ENCODE measurements at places on chromosomes 4 and X. TPM values are rescaled to one million over a fixed set of nuclear protein-coding genes. Genes with fewer than 3 reads are reported as not detected.

GRCh38 chr4:100360211-100360610, 157.6 kb downstream of the EMCN start:
- no peaks in the 10 kb centered on the region for H3K36me3 ChIP-seq
- H3K4me3 ChIP-seq: no peak overlapping the region
- peaks cover 14% of the 10 kb centered on the region for H3K4me1 ChIP-seq

GRCh38 chrX:133183806-133184205, 34.3 kb downstream of the TFDP3 start:
- H3K4me3 ChIP-seq: no peak overlapping the region
- H3K36me3 ChIP-seq: no peaks in the 10 kb centered on the region
- no peak overlapping the region for H3K27ac ChIP-seq
- no peaks in the 10 kb centered on the region for H3K4me1 ChIP-seq
- no peaks in the 10 kb centered on the region for H3K27me3 ChIP-seq

GRCh38 chr4:186946682-186947294, 223.1 kb upstream of the FAT1 start:
- H3K4me3 ChIP-seq: no peak overlapping the region
- no peaks in the 10 kb centered on the region for H3K36me3 ChIP-seq

DNA sequence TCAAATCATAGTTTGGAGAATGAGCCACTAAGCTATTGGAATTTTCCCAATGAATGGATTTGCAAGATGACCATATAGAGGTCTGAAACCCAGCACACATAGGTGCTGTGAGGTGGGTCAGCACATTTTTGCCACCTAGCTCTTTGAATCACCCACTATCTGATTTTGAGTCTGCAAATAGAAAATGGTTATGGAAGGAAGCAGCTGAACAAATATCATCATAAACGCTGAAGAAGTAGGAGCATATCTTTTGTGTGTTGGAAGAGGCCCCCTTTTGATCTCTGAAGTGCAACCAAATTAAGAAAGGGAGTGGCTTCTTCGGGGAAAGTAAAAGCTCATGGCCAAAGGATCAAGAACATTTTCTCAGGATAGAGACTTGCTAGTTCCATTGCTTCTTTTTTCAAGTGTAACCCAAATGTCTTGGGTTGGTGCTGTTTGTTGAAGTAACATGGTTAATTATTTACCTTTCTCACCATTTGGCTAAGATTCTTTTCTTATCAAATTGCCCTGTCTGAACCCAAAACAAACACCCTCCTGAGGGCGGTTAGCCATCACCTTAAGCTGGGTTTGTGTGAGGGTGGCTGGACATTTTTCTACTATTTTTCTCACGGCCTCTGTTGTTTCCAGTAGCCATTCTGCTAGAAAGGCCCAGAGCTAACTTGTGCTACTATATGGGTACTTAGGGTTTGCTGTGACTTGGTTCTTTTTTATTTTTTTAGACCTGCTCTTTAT, 18.4 kb upstream of the SORBS2 start:
- H3K4me1 ChIP-seq: 0 out of 2 replicates have a peak, but pooled peaks cover 3% of the 10 kb centered on the region
- no peak overlapping the region for H3K27ac ChIP-seq
- H3K36me3 ChIP-seq: no peaks in the 10 kb centered on the region
- H3K4me3 ChIP-seq: no peak overlapping the region
- no peak for DNase-seq
- H3K27me3 ChIP-seq: no peaks in the 10 kb centered on the region

GRCh38 chrX:136292656-136293055, 8.1 kb upstream of the ADGRG4 start:
- no peak overlapping the region for H3K4me3 ChIP-seq
- no peaks in the 10 kb centered on the region for H3K27me3 ChIP-seq
- no peaks in the 10 kb centered on the region for H3K36me3 ChIP-seq
- DNase-seq: no peak
- no peak overlapping the region for H3K27ac ChIP-seq

DNA sequence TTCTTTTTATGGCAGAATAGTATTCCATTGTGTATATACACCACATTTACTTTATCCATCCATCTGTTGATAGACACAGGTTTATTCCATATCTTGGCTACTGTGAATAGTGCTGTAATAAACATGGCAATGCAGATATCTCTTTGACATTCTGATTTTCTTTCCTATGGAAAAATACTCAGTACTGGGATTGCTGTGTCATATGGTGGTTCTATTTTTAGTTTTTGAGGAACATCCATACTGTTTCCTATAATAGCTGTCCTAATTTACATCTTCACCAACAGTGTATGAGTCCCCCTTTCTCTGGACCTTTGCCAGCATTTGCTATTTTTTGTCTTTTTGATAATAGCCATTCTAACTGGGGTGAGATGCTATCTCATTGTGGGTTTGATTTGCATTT, 73.5 kb downstream of the GPAT3 start:
- H3K27ac ChIP-seq: no peak overlapping the region
- H3K4me3 ChIP-seq: no peak overlapping the region
- DNase-seq: no peak
- no peaks in the 10 kb centered on the region for H3K36me3 ChIP-seq

DNA sequence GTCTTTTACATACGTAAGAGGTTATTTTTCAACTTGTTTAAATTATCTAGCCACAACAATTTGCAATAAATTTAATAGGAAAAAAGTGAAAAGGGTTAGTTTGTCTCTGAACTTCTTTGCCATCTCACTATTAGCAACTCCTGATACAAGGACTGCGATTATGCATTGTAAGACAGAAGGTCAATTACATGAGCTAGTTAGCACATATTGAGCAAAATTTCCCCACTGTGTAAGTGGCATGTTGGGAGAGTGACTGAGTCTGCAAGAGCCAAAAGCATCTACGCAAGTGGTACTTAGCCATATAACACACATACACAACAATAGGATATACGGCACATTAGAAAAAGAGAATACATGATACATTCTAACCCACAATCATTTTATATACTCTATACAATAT, 927.2 kb downstream of the STPG2 start:
- no peaks in the 10 kb centered on the region for H3K4me1 ChIP-seq
- H3K27ac ChIP-seq: no peak overlapping the region
- H3K4me3 ChIP-seq: no peak overlapping the region
- no peaks in the 10 kb centered on the region for H3K36me3 ChIP-seq

DNA sequence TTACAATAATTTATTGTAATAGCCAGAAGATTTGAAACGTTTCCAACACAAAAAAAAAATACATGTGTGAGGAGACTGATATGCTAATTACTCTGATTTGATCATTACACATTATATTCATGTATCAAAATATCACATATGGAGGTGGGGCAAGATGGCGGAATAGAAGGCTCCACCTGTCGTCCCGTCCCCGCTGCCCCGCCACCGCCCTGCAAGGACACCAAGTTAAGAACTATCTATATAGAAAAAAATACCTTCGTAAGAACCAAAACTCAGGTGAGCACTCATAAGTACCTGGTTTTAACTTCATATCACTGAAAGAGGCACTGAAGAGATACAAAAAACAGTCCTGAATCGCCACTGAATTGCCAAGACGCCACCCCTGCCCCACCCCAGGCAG, 60.9 kb upstream of the SCRG1 start:
- peaks cover 4% of the 10 kb centered on the region for H3K27me3 ChIP-seq
- H3K27ac ChIP-seq: no peak overlapping the region
- DNase-seq: no peak
- H3K36me3 ChIP-seq: no peaks in the 10 kb centered on the region

DNA sequence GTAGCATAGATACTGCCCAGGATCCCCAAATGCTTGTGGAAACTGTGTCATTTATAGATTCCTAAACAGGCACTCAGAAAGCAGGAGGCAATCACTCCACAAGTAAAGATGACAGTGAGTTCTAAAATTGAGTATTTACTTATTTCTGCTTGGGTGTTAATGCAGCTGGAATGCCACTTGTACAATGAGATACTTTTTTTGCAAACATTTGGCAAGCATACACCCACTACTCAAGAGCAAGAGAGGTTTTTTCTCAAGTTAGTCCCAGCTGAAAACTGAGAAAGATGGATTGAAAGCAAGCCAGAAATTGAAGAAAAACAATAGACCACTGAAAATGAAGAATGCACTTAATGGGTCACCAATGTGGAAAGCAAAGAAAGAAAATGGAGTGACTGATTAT, 22.5 kb downstream of the GABRA3 start:
- no peak overlapping the region for H3K27ac ChIP-seq
- no peaks in the 10 kb centered on the region for H3K36me3 ChIP-seq
- H3K4me3 ChIP-seq: no peak overlapping the region
- DNase-seq: no peak
- H3K27me3 ChIP-seq: no peaks in the 10 kb centered on the region

DNA sequence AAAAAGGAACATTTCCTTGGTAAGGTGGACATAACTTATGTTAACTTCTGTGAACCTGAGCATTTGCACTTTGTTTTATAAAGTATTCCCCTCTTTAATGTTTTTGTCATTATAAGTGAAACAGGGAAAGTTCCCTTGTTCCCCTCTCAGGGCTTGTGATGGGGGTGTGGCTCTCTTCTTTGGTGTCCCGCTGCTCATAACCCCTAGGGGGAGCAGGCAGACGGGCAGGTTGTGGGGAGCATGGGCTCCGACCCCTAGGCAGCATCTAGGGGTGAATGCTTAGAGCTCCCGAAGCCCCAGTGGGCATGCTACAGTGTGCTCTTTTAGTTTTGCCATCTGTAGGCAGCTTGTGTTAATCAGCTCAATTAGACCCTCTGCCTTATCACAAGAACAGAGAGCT, 200.4 kb downstream of the DACH2 start:
- no peaks in the 10 kb centered on the region for H3K4me1 ChIP-seq
- no peaks in the 10 kb centered on the region for H3K36me3 ChIP-seq
- H3K27me3 ChIP-seq: no peaks in the 10 kb centered on the region
- no peak overlapping the region for H3K27ac ChIP-seq
- DNase-seq: no peak
- no peak overlapping the region for H3K4me3 ChIP-seq

- H3K4me3 ChIP-seq: no peak overlapping the region
- DNase-seq: no peak
- no peaks in the 10 kb centered on the region for H3K4me1 ChIP-seq
- no peaks in the 10 kb centered on the region for H3K27me3 ChIP-seq
These were observed 76.7 kb downstream of the FTHL17 start for GRCh38 chrX:30995060-30995700.

DNA sequence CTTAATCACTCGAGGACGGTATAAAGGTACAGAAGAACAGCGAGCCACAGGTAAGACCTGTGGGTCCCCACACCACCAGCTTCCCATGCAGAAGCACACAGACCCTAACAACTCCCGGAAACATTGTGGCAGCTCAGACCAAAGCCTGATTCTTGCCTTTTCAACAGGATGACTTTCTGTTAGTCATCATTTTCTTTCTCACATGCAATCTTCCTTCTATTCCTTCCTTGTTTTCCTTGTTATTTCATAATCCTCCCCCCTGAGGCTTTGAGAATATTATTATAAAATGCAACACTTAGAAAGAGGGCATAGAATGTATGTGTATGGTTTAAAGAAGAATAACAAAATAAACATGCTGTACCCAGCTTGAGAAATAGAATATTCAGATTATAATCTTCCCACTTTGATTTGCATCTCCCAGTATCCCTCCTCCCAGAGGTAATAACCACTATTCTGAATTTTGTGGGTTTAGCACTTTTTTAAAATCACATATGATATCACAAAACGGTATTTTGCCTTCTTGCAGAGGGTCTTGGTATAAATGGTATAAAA, 100.9 kb downstream of the FHDC1 start:
- H3K4me3 ChIP-seq: no peak overlapping the region
- DNase-seq: peak; percentile 22
- H3K36me3 ChIP-seq: no peaks in the 10 kb centered on the region
- no peak overlapping the region for H3K27ac ChIP-seq

GRCh38 chr4:113675731-113676697, 85.5 kb downstream of the CAMK2D start:
- no peak for DNase-seq
- H3K36me3 ChIP-seq: peaks cover 5% of the 10 kb centered on the region
- H3K4me3 ChIP-seq: no peak overlapping the region
- no peak overlapping the region for H3K27ac ChIP-seq
- peaks cover 31% of the 10 kb centered on the region for H3K4me1 ChIP-seq

- no peaks in the 10 kb centered on the region for H3K36me3 ChIP-seq
- H3K27me3 ChIP-seq: no peaks in the 10 kb centered on the region
- DNase-seq: no peak
- 0 out of 2 replicates have a peak, but pooled peaks cover 10% of the 10 kb centered on the region for H3K4me1 ChIP-seq
- H3K27ac ChIP-seq: no peak overlapping the region
- no peak overlapping the region for H3K4me3 ChIP-seq
These were observed 31.4 kb upstream of the FHL1 start for GRCh38 chrX:136115904-136116297.

DNA sequence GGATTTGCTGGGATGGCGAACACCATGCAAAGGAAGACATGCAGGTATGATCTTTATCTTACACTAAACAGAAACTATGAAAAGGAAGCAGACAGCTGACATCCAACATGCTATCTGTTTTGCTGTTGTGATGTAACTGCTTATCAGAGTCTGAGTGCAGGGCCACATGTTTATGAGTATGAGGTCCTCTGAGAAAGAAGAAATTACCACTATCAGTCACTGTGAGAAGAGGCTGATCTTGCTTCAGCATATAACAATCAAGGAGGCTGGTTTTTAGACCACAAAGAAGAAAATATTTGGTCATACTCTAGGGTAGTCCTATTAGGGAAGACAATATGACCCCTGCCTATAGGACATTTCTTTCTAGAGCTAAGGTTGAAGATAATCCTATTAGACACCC, 18.5 kb downstream of the CLGN start:
- H3K36me3 ChIP-seq: no peaks in the 10 kb centered on the region
- no peak overlapping the region for H3K4me3 ChIP-seq
- no peaks in the 10 kb centered on the region for H3K4me1 ChIP-seq
- DNase-seq: no peak
- H3K27me3 ChIP-seq: no peaks in the 10 kb centered on the region

GRCh38 chr4:167883266-167883665, 209.1 kb upstream of the ANXA10 start:
- no peak for DNase-seq
- H3K27ac ChIP-seq: no peak overlapping the region
- no peaks in the 10 kb centered on the region for H3K4me1 ChIP-seq
- H3K4me3 ChIP-seq: no peak overlapping the region

Gene CNGA2
- polyA plus RNA-seq: not detected

DNA sequence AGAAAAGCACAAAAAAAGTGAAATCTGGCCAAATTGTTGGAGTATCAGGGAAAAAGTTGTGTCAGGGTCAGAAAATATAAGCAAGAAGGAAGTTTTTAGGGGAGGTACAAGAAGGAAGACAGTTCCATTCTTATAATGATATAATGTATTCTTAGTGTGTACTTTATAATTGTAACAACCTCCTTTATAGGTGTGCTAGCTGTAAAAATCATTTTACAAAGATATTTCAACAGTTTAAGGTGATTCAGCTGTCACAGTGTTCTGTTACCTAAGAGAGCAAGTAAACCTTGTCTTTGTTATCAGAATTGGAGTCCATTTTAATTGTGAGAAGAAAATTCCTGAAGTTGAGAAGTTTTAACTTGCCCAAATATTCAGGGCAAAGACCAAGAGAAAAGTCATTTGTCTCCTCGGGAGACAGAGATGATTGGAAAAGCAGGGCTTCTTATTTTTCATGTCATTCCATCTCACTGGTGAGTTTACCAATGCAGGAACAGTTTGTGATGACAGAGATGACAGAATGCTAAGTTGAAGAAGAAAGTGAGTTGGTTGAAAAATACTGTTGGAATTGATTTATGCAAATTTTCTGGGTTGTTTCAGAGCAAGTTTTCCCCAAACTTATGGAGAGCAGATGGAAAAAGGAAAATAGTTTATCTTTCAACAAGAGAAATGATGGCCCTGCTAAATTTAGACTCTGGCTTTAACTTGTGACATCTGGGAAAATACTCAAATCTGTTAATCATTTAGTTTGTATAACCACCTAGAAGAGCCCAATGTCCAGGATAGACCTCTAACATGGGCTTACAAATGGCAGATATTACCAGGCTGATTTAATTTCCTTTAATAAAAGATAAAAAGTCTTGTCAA, 14.8 kb downstream of the INTS6L start:
- no peak overlapping the region for H3K27ac ChIP-seq
- no peaks in the 10 kb centered on the region for H3K27me3 ChIP-seq
- no peaks in the 10 kb centered on the region for H3K36me3 ChIP-seq
- H3K4me3 ChIP-seq: no peak overlapping the region

Measured in GM23248 (cell line).